ENCODE measurements at places on chromosomes 6 and 20.
A peak's percentile ranks its signal among the peaks of the same experiment; 100 is the strongest.

GRCh38 chr20:24837781-24838450 lies 111.2 kb upstream of the CST7 start:
- peak; percentile 67 for DNase-seq

DNA sequence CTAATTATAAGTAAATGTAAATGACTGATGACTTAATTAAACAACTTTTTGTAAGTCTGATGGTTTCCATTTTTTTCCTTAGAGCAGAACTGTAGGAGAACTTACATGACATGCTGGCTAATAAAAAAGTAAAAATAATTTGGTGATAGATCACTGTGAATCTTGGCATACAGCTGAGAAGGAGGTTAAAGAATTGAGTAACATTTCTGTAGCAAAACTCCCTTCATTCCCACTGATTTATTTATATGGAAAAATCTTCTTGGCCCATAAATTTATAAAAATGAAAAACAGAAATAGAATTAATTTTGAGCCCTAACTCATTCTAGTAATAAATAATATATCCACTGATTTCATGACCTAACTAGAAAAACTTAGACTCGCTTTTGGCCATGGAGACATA lies 48.1 kb downstream of the SLC22A3 start:
- DNase-seq = no peak

- DNase-seq = no peak
Measured at GRCh38 chr6:125918230-125918629, 38.3 kb upstream of the HINT3 start.

GRCh38 chr20:9051508-9051907 lies 17.4 kb upstream of the PLCB4 start:
- peak; percentile 97 for DNase-seq

DNA sequence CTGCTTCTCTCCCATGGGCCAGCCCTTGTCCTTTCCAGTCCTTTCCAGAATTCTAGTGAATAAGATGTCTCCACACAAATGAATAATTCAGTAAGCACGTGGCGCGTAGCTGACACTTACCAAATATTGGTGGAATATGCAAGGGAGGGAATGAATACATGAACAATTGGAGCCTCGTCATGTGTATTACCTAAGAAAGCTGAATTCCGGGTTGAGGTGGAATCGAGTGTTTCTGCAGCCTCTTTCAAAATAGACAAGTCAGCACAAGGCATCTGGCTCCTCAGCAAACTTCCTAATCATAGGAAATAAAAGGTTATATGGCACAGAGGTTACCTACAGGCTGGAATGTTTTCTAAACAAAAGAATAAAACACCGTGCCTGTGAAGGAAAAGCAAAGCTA lies 47.0 kb upstream of the NT5E start:
- DNase-seq = no peak

GRCh38 chr20:50295345-50295744 lies 104.7 kb downstream of the CEBPB start:
- DNase-seq = no peak

- DNase-seq = no peak
Measured at GRCh38 chr6:40558102-40558501, 29.1 kb downstream of the LRFN2 start.

- no peak for DNase-seq
Measured at GRCh38 chr20:59018817-59019216, 412 bp upstream of the TUBB1 start.

- DNase-seq = no peak
Measured at GRCh38 chr6:24951811-24952299, 16.1 kb upstream of the RIPOR2 start.

DNA sequence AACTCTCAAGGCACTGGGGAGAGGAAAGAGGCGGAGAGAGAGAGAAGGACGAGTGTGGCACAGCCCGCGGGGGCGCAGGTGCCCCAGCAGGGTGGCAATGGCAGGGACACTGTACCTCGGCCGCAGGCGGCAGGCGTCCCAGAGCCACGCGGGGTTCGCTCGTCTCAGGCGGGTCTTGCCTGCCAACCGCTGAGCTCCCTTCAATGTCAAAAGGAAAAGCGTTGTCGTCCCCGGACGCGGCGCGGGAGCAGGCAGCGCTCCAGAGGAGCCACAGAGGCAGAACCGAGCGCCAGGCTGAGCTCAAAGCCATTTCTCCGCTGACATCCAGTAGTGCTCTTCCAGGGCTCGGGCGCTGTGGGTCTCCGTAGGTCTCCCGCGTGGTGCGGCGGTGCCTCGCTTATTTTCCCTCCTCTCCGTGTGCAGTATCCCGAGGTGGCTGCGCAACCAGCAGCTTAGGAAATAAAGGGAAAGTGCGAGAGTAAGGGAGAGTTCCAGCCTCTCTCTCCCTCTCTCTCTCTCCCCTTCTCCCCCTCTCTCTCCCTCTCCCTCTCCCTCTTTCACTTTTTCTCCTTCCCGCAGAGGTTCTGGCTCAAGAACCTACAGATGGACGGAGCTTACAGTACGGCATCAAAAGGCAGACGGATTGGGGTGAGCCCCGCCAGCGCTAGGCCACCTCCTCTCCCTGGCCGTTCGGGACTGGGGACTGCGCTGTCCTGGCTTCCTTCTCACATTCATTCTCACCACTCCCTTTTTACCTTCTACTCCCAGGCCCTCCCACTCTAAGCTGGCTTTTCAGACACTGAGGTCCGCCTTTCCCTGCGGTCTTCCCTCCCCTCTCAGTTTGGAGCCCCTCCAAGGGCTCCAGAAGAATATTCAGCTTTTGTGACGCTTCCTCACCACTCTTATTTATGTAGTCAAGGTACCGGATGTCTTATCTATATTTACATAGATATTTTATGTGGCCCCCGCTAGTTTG lies at the start of gene LAMA4:
Gene LAMA4, minus strand, starts transcription at position 727 of the 976 bp plus-strand sequence. Its CDS starts 417 bp downstream, at position 310.
- peak; percentile 64 for DNase-seq

- DNase-seq = no peak
Measured at GRCh38 chr6:158834675-158835385, 15.7 kb upstream of the EZR start.
